ENCODE measurements at places on chromosomes 6 and 20. TPM values are rescaled to one million over a fixed set of nuclear protein-coding genes. Genes with fewer than 3 reads are reported as not detected.

Gene SLCO4A1
- polyA plus RNA-seq: 0.43 TPM

Gene TREML1
- polyA plus RNA-seq: not detected

Gene CSNK2A1
- 74.4 TPM for polyA plus RNA-seq

GRCh38 chr20:33914919-33915318 lies 78.8 kb upstream of the RALY start:
- peak; percentile 32 for DNase-seq

GRCh38 chr6:71414486-71414885 lies 125.9 kb downstream of the OGFRL1 start:
- no peak for DNase-seq
